ENCODE measurements at places on chromosomes 4 and X.

DNA sequence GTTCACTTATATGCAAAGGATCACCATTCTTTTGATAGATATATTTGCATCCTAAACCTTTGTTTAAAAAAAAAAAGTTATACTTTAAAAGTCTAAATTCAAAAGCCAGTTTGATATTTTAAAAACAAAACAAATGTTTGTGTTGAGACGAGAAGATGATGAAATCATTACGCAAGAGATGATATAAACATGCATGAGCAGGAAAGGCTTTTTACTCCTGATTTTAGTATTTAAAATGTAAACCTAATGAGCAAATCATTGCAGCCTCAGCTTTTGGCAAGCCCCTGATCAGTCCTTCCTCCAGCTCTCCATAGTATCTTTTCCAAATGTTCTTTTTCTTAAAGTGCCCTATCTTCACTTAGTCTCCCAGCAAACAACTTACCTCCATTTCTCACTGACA is 115.6 kb downstream of the ARAP2 start:
- H3K4me1 ChIP-seq = no peaks in the 10 kb centered on the region
- DNase-seq = no peak
- no peak overlapping the region for H3K4me3 ChIP-seq
- H3K27ac ChIP-seq = no peak overlapping the region
- no peaks in the 10 kb centered on the region for H3K27me3 ChIP-seq
- no peaks in the 10 kb centered on the region for H3K36me3 ChIP-seq

DNA sequence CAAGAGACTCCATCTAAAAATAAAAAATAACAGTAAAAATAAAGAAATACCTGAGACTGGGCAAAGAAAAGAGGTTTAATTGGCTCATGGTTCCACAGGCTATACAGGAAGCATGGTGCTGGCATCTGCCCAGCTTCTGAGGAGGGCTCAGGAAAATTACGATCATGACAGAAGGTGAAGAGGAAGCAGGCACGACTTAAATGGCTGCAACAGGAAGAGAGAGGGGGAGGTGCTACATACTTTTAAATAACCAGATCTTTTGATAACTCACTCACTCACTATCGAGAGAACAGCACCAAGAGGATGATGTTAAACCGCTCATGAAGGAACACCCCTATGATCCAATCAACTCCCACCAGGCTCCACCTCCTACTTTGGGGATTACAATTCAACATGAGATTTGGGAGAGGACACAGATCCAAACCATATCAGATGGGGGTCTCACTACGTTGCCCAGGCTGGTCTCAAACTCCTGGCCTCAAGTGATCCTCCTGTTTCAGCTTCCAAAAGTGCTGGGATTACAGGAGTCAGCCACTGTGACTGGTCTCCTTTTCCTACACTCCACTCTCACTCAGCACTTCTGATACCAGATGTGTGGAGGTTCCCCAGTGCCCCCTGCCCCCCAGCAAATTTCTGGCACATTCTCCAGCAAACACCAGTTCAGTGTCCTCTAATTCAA is 11.9 kb upstream of the ZNF157 start:
- no peak overlapping the region for H3K27ac ChIP-seq
- no peaks in the 10 kb centered on the region for H3K36me3 ChIP-seq
- H3K4me1 ChIP-seq = no peaks in the 10 kb centered on the region
- H3K27me3 ChIP-seq = no peaks in the 10 kb centered on the region
- no peak overlapping the region for H3K4me3 ChIP-seq

DNA sequence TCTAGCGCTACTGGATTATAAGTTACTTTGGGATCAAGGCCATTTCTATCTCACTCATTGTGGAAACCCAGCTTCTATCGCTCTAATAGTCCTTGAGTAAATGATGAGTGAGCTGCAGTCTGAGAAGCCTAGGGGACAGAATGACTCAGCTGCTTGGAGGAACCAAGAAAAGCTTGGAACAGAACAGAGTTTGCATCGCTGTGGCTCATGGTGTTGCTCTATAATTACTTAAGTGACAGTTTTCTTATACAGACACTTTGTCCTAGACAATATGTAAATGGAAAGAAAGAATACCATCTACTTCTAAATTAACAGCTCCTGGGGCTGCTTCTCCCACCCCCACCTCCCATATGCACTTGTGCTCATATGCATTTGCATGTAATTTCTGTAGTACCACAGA is 156.9 kb downstream of the SLIT2 start:
- no peak overlapping the region for H3K4me3 ChIP-seq
- DNase-seq = no peak
- H3K27me3 ChIP-seq = no peaks in the 10 kb centered on the region
- peak overlapping the region; percentile 24 for H3K27ac ChIP-seq

GRCh38 chrX:102837847-102838246 is 99.2 kb upstream of the RAB40AL start:
- H3K4me3 ChIP-seq = no peak overlapping the region
- H3K36me3 ChIP-seq = no peaks in the 10 kb centered on the region

All from right atrium auricular region (tissue), 2 donors.